Lung microvascular endothelial cell (primary cell): ENCODE measurements at places on chromosomes 12 and 14. TPM values are rescaled to one million over a fixed set of nuclear protein-coding genes. Genes with fewer than 3 reads are reported as not detected.

DNA sequence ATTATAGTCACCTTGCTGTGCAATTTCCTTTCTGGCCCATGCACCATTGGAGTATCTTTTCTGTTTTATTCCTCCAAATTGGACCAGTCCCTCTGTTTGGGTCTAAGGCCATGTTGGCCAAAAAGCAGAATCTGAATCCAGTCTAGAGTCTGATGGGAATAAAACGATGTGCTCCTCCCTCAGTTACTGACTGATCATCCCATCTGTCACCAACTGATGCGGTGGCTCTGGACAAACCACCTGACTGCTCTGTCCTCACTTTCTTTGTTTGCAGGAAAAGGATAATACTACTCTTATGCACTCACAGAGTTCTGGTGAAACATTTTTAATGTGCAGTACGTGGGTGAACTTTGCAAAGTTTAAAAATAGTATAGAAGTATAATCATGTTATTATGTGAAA lies 120.2 kb upstream of the HIF1A start:
- DNase-seq = no peak

- peak; percentile 2 for DNase-seq
Observed at GRCh38 chr12:1318327-1319031, 275.9 kb downstream of the FBXL14 start.

Gene ESPL1
- total RNA-seq = 0.99 and 3.7 TPM in 2 replicates

Gene INHBC
- total RNA-seq = not detected in 2 replicates
